ENCODE measurements at places on chromosomes 1 and 21.

DNA sequence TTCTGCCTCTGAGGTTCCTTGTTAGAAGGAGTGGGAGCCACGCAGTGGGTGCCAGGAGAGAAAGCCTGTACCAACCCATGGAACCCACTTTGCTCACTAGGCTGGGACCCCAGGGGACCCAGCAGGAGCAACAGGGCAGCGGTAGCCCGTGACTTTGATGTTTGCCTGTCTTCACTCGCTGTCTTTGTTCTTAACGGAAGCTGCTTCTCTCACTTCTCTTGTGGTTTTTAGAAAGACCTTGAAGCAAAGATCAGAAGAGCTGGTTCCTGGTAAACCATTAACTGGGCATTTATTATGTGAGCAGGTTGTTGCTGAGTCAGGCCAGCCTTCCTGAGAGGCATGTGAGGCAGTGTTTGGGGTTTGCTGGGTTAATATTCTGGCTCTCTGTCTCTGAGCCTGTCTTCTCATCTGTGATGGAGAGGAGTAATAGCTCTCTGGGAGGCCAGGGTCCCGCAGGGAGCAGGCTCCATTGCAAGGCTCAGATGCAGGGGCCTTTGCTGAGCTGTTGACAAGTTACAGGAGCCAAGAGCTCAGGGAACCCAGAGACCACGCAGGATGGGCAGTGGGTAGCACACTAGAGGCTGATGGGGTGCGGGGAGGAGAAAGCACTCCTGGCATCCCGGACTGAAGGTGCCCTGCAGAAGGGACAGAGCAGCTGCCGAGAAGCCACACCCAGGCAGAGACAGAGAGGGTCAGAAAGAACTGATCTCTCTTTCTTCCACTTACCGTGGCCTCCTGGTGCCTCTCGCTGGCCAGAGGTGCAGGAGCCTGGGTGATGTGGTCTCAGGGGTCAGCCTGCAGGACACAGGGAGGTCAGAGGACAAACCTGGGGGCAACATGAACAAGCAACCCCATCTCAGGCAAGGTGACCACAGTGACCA is 367.5 kb upstream of the C1orf174 start:
- DNase-seq: no peak

GRCh38 chr1:18340787-18341186 is 139.9 kb upstream of the KLHDC7A start:
- DNase-seq: no peak

GRCh38 chr1:4149831-4150230 is 249.8 kb upstream of the C1orf174 start:
- no peak for DNase-seq

DNA sequence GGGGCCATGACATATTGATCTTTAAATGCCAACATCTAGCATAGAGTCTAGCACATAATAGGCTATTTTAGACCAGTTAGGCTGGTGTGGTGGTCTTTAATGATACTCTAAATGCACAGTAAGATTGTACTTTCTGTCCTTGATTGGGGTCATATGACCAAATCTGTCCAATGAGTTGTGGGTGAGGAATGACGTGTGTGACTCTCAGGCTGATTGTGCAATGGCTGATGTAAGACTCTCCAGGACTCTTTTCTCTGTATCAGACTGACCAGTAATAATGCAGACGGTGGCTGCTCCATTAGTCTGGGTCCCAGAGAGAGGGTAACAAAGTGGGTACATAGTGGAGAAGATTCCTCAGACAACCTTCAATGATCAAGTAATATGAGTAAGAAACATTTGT is 541.6 kb upstream of the CAMK1G start:
- DNase-seq: no peak

DNA sequence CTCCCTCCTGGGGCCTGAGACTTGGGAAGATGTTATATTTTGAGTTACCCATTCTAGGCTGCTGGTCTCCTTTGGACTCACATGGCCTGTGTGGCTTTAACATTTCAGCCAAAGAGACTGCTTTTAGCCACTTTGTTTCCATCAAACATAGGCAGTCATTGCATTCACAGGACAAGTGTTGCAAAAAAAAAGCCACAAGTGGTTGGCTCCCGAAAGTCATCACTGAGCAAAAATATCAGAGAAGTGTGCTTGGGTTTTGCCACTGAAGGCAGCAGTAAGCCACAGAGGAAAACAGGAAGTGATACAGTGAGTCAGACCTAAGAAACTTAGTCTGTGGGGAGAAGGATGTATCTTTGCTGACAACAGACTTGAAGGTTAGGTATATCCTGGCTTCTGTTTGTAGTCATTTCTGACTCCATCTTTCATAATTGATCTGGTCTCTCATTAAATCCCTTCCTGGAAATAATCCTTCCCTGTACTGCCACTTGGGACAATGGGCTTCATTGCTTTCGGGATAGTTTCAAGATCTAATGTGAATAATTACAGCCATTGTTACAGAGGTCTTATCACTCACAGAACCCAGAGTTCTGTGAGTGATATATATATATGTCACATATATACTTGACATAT is 80.9 kb downstream of the COLGALT2 start:
- no peak for DNase-seq

DNA sequence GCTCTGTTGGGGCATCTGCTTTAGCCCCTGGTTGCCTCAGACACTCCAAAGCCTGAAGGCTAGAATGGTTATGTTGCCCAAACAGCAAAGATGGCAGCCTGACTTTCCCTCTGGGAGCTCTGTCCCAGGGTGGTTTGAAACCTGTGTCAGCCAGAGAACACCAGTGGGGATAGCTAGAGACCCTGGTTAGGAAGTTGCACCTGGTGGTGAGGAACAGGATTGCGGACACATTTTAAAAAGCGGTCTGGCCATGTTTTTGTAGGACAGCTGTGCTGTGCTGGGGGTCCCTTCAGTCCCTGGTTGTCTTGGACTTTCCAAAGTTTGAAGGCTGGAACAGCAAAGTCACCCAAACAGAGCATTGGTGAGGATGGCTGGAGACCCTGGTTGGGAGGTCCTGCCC is 87.8 kb downstream of the DNM3 start:
- DNase-seq: no peak

GRCh38 chr1:195971589-195971988 is 636.7 kb downstream of the KCNT2 start:
- DNase-seq: no peak

- no peak for DNase-seq
Measured at GRCh38 chr1:17207966-17208418, 3.1 kb downstream of the PADI1 start.

DNA sequence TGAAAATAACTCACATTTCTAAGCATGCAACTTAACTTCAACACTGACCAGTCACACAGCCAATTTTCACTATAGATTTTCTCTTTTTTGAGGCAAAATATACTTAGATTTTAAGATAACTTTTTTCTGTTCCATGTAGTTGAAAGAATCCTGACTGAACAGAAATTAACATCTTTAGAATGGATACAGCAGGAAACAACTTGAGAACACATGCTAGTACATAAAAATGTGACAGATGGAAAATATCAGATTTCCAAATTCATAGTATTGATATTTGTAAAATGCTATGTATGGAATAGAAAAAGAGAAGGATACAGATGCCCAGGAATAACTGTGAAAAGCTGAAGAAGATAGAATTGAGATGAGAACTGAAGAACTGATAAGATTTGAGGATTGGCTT is 1270.6 kb downstream of the KCNT2 start:
- no peak for DNase-seq

- no peak for DNase-seq
Measured at GRCh38 chr21:41065539-41065938, 102.4 kb upstream of the BACE2 start.

GRCh38 chr1:94580367-94581115 is 39.0 kb upstream of the F3 start:
- DNase-seq: no peak

DNA sequence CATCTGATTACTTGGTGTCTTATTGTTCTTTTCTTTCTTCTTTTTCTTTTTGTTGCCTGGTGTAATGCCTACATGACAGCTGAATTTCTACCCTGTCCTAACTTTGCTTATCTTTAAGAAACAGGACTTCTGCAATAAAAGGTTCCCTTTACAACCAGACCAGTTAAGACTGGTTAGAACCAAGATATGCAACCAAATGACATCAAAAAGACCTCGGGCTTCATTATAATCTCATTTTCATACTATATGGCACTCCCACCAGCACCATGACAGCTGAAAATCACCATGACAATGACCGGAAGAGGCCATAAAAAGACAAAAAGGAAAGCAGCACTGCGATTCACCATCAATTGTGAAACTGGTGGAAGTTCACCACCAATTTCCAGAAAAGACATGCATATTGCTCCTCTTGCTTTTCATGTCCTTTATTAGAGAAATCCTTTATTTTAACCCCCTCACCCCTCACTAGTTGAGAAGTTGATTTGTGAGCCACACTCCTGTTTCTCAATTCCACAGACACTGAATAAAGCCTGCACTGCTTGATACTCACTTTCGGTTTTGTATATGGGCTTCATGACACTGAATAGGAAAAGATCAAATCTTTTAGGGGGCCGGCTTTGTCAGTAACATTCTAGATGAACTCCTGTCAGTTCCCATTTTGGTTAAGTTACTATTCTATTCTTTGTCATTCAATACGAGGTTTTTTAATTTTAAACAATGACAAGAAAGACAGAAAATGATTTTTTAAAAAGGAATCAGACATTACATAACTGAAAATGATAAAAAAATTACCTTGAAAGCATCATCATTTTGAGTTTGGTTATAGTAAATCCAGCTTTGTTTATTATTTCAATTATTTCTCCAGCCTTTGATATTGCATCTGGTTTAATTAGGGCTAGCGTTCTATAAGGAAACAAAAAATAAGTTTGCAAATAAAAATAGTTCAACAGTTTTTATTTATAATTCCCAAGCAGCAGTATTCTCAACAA is 58.1 kb downstream of the NME7 start:
- DNase-seq: no peak

DNA sequence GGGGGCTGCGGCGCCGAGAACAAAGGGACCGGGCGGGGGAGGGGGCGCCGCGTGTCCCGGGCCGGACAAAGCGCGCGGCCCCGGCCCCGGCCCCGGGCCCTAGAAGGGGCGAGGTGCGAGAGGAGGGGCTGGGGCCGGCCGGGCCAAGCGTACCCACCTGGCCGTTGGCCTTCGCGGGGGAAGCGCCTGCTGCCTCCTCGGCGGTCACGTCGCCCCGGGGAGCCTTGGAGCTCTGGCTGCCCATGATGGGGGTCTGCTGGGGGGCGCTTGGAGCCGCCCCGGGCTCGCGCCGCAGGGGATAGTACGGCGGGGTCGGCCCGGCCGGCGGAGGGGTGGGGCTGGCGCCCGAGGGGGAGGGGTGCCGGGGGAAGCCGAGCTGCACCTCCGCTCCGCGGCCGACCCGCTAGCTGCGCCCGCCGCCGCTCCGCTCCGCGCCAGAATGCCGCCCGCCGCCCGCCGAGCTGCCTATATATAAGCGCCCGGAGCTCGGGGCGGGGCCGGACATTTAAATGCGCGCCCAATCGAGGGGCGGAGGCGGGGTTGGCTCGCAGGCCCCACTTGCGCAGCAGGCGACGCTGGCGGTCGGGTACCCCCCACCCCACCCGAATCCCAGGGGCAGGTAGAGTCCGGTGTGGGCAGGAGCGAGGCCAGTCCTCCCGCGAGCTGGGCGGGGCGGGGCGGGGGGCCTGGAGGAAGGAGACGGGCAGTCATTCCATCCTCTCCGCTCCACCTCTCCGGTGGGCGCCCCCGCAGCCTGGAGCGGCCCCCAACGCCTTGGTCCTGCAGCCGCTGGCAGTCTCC is at the start of gene MARCKSL1:
MARCKSL1 (minus strand) TSS at position 444 of the 801 bp plus-strand sequence; CDS start at position 244, 200 bp downstream.
- peak; percentile 92 for DNase-seq

- no peak for DNase-seq
Measured at GRCh38 chr1:59520194-59520593, 223.3 kb downstream of the FGGY start.

- no peak for DNase-seq
Measured at GRCh38 chr1:169146576-169147214, 40.2 kb downstream of the ATP1B1 start.

- no peak for DNase-seq
Measured at GRCh38 chr1:172670316-172670715, 11.4 kb downstream of the FASLG start.

DNA sequence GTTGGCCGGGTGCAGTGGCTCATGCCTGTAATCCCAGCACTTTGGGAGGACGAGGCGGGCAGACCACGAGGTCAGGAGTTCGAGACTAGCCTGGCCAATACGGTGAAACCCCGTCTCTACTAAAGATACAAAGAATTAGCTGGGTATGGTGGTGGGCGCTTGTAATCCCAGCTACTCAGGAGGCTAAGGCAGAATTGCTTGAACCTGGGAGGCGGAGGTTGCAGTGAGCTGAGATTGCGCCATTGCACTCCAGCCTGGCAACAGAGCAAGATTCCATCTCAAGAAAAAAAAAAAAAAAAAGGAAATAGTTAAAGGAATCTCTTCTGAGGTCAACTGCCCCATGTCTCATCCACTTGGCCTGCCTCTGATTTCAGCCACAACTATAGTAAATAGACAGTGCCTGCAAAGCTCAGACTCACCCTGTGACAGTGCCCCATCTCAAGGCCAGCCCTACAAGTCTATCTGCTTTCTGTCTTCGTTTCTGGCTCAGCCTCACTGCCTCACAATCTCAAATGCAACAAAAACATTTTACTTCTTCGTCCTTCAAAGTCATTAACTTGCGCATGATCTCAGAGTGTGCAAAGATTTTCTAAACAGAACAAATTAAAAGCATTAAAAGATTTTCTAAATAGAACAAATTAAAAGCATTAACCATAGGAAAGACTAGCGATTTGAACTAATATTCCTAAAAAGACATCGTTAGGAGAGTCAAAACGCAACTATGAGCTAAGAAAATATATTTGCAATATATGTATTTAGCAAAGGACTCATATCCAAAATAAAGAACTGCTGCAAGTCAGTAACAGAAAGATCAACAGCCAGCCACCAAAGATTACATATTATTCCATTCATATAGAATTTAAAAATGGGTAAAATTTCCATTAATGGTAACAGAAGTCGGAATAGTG is 65.0 kb upstream of the PRDX6 start:
- no peak for DNase-seq

DNA sequence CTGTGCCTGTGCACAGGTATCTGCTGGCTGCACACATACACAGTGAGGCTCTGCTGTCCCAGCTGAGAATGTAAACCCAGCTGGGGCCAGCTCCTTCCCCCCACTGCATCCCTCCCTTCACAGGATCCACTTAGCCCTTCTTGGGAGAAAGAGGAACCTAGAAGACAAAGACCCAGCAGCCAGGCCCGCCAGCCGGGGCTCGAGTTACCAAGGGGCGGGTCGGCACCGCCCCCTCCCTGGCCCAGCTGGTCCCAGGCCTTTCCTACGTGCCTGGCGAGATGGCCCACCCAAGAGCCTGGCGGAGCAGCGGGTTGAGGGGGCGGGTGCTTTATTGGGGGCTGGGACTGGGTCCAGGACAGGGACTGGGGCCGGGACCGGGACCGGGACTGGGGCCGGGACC is 2.1 kb downstream of the SH3BGRL3 start:
- DNase-seq: no peak

- no peak for DNase-seq
Measured at GRCh38 chr1:172727956-172728603, 69.2 kb downstream of the FASLG start.

- no peak for DNase-seq
Measured at GRCh38 chr1:204947338-204947737, 76.7 kb downstream of the NFASC start.

- no peak for DNase-seq
Measured at GRCh38 chr1:81437213-81437612, 363.5 kb upstream of the ADGRL2 start.
